HTR-8/SVneo (cell line): ENCODE measurements at places on chromosomes 2 and 18.

- no peak for DNase-seq
Observed at GRCh38 chr18:43855376-43855775, 578.1 kb upstream of the SYT4 start.

GRCh38 chr18:3524706-3525105 lies 74.7 kb downstream of the TGIF1 start:
- no peak for DNase-seq

GRCh38 chr2:120964819-120965218 lies 229.2 kb downstream of the GLI2 start:
- DNase-seq: no peak

DNA sequence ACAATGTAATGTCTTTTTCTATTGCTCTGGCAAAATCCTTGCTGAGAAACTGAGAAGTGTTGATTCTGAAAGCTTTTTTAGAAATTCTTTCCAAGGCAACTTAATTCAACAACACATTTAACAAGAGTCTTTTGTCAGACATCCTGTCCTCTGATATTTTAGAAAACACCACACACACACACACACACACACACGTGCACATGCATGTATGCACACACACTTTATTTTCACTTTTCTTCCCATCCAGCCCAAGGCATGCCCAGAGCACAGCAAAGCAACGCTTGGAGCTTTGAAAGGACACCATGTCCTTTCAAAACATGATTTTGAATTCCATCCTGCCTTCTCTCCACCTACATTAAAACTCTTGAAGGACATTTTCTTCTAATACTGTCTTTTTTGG lies 116.1 kb downstream of the ATL2 start:
- DNase-seq: no peak

DNA sequence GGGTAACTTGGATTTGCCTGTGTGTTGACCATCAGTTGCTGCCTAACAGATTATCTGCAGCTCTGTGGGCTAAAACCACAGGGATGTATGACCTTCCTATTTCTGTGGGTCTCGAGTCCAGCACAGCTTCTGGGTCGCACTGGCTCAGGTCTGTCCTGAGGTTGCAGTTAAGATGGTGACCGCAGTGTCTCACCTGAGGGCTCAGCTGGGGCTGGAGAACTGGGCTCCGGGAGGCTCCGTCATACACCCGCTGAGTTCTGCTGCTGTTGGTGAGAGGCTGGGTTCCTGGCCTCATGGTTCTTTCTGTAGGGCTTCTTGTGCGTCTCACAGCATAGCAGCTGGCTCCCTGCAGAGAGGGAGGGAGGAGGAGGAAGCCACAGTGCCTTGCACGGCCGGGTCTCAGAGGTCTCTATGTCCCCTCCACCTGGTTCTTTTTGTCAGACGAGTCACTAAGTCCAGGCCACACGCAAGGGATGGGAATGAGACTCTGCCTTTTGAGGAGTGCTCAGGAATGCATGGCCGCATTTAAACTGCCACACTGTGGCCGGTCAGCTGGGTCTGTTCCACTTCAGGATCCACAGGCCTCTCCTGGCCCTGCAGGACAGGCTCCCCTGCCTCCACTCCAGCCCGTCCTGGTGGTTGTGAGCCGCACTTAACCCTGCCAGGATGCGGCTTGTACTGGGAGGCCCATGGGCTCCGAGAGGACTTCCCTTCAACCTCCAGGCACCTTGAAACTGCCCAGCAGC lies 67.2 kb downstream of the ADI1 start:
- no peak for DNase-seq

DNA sequence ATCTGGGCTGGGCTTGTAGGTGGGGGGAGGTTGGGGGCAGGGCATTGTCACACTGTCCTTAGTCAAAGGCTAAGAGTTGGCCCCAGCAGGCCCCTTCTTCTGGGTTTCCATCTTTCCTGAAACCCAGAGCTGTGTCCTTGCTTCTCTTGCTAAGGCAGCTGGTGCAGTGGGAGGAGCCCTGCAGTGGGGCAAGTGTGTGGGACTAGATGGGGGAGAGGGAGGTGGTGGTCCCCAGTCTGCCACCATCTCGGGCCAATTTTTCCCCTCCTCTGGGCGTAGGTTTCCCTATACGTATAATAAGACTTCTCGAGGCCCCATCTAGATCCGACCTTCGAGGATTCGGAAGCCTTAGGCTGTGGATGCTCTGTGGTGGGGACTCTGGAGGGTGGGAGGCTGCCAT lies 3.5 kb downstream of the KCNF1 start:
- DNase-seq: no peak

- DNase-seq: peak; percentile 2
Observed at GRCh38 chr2:43519643-43520221, 76.1 kb downstream of the THADA start.

GRCh38 chr2:174335988-174336500 lies 1.3 kb downstream of the SP9 start:
- DNase-seq: peak; percentile 34
